ENCODE measurements at places on chromosomes 12 and 14. TPM values are rescaled to one million over a fixed set of nuclear protein-coding genes. Genes with fewer than 3 reads are reported as not detected.

DNA sequence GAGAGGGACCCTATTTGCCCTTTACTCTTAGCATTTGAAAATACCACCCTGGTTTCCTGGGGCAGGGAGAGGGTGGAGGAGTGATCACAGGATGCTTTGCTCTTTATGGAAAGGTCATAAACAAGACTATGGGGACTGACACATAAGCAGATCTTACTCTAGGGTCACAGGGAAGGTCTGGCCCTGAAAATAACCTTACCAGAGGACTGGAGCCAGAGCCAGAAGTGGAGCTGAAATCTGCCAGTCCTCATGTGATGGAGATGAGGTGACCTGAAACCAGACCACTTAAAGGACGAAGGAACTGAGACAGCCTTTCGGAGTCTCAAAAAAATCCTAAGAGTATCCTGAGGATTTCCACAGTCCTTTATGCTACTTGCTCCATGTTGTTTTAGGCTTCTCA lies 12.4 kb downstream of the PFKM start:
- no peak for DNase-seq

DNA sequence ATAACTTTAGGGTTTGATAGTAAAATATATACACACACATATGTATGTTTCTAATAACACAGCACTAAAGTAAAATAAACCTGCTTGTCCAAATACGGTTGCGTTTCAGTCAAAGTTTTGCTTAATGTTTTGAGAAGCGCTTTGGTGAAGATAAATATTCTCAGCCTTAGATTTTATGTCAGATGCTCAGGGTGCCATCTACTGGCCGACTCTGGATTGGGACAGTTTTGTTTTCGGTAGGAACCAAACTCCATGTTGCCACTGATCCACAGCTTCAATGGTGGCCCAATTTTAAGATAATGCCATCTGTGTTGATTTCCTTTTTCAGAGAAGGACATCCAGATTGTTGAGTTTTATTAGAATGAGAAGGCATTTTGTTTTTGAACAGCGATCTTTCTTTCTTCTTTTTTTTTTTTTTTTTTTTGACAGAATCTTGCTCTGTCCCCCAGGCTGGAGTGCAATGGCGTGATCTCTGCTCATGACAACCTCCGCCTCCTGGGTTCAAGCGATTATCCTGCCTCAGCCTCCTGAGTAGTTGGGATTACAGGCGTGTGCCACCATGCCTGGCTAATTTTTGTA lies 43.1 kb downstream of the LLPH start:
- DNase-seq = peak; percentile 66

FAM181A gene
- not detected for total RNA-seq

CD69 gene
- total RNA-seq = 3.2 TPM

DNA sequence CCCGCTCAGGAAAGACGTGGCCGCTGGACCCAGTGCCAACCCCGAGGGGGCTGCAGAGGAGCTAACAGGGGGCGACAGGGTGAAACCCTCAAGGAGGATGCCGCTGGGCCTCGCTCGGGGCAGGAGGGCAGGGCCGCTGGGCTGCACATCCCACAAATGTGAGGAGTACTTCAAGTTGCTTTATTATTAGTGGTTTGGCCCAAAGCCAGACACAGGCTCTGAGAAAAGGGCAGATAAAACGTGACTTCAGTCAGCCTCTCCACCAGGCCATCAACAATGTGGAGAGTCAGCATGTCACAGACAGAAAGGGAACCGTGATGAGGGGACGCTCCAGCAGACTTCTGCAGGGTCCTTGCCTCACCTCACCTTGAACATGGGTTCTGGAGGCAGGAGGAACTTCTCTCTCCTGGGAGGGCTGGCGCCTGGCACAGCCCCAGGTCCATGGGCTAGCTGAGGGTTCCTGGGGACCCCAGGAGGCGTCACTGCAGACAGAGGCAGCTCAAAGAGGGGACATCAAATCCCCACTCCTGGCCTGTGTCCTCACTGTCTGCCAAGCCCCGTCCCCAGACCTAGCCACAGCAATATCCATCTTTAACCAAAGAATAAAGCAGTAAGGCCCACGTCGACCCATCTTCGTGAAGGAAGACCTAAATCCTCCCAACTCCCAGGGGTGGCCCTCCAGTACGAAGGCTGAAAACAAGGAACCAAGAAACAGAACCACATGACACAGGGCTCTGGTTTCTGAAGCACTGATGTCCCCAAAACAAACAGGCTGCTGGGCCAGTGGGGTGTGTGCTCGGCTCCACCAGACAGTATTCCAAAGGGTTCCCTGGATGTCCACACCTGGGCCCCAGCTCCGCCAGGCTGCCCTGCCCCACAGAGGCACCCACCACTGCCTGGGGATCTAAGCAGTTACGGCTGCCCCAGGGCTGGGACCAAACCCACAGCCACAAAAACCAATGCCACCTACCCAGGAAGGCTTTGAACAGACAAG lies 35.1 kb downstream of the CCDC85C start:
- DNase-seq = no peak

SPTB gene
- 0.42 TPM for total RNA-seq

DNA sequence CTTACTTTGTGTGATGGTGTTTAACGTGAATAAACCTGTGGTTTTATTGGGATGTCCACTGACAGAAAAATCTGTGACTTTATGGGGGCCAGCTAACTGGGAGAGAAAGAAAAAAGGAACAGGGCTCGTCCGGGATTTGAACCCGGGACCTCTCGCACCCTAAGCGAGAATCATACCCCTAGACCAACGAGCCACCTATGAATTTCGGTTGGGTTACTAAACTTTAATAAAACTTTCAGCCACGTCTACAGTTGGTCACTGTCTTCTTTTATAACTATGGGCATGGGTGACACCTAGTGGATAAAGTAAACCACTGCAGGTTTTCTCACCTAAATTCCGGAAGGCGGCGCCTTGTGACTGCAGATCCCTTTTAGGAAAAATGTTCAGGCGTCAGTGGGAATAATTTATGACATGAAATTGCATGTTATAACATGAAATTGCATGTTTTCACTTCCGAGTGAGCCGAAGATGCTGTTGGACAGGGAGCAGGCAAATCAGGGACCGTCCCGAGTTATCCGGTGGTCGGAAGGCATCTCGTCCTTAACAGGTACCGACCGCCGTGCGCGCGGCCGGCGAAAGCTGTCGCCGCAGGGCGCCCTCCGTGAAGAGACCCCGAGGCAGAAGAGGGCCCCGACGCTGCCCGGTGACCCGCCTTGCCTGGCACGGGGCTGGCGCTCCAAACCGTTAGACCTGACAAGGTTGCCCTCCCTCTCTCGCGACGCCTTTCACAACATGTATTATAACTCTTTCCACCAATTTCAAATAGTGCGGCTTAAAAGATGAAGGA lies 18.2 kb upstream of the RNASE12 start:
- DNase-seq = peak; percentile 78

DNA sequence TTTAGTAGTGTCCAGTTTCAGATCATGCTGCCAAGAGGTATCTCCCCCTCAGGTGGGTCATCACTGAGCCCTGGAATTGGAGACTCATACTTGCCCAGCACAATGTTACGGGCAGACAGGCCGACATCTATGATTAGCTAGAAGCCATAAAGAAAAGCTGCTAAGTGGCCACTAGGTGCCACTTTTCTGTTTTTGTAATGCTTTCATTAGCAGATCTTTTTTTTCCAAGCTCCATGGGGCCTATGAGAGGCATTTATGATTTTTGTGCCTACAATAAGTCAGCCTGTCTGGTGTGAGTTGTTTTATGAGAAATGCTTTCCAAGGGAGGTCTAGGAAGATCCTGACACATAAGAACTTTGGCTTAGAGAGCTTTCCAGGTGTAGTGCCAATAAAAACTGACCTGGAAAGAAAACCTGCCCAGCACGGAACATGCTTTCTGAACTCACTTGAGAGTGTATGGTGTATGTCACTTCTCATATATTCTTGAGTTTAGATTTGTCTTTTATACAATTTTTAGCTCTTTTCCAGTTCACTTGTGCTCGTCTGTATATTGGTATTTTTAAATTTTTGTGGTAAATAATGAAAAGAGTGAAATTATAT lies 21.8 kb upstream of the SMCO2 start:
- DNase-seq = no peak

CACNA1C gene
- total RNA-seq = 0.84 TPM

DNA sequence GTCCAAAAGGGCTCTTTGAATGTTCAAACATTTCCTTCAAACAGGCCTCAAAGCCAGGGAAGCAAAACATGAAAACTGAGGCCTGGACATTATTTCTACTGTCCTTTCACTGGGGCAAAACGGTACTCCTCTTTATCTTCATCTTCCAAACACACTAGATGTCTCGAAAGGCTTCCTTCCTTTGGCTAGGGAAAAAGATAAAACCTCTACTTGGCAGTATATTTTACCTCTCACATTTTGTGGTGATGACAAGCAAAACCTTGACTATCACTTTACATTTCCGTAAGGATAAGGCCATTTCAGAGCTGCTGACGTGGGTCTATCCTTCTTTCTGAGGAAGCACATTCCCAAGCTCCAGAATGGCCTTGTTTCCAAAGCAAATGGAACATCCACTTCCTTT lies 9.9 kb downstream of the STAB2 start:
- no peak for DNase-seq

- DNase-seq = no peak
Observed at GRCh38 chr12:49274396-49275069, 9.7 kb downstream of the TUBA1C start.

DNA sequence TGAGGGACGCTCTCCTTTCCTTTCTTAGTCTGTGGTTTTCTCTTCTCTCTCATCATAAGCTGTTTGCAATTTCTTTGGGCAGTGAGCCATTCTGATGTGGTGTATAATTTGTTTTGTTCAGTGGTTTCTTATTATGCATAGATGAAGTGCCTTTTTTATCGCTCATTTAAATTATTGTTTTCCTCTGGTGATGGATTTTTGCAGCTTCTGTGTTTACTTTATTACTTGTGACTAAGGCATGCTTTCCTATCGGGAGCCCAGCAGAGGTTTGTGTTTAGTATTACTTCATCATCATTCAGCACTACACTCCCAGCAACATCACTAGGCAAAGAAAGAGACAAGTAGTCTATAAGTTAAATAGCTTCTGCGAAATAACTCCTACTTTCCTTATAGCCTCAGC lies 586.6 kb upstream of the NOVA1 start:
- DNase-seq = no peak

- DNase-seq = no peak
Observed at GRCh38 chr14:85468816-85469215, 61.1 kb upstream of the FLRT2 start.

CLEC4D gene
- 0.16 TPM for total RNA-seq

Measured in colonic mucosa (tissue), 4 donors.